ENCODE measurements at places on chromosomes 1 and 21. TPM values are rescaled to one million over a fixed set of nuclear protein-coding genes. Genes with fewer than 3 reads are reported as not detected.

The FMN2 gene
- polyA plus RNA-seq: 5.4 TPM

The HFM1 gene
- 5.0 TPM for polyA plus RNA-seq

GRCh38 chr21:21210552-21210951, 212.3 kb downstream of the NCAM2 start:
- DNase-seq: peak; percentile 2

DNA sequence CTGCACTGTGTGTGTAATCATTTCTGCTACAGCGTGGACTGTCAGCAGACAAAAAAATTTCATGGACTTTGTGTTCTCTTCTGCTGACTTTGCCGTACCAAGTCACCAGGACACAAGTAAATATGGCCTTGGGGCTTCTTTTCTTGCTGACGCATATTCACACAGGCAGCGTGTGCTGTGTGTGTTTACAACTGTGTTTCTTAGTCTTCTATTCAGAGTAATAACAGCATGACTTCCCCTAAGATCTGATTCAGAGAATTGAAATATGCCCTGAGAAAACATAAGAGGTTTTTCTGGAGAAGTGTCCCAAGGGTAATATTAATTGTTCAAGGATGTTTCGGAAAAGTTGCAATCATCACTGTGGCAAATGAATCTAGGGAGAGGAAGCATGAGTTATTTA, 47.1 kb upstream of the DYNLT5 start:
- no peak for DNase-seq

DNA sequence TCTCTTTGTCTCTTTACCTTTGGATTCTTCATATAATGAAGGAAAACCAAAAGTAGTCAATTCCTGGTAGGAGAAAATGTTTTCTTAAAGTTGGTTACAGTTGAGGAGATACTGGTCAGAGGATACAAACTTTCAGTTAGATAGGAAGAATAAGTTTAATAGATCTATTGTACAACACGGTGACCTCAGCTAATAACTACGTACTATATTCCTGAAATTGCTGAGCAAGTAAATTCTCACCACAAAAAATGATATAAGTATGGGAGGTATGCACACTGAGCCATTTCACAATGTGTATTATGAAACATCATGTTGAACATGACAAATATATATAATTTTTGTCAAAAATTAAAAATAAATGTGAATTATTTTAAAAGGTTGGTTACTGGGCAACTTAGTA, 20.4 kb downstream of the SSX2IP start:
- DNase-seq: no peak

DNA sequence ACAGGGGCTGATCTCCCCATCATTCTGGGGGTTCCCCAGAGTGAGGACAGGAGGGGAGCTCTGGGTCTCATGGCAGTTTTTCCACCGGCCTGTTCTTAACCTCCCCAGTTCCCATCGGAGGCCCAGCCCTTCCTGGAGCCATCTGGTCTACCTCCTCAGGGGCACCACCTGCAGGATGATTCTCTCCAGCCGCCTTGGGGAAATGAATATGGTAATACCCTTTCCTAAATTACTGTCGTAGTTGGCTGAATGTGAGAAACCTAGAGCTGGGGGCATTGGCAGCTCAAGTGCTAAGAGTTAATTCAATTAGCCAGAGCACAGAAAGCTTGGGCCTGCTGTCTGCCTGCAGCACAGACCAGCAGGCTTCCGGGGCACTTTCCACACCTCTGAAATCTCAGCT, 64.9 kb downstream of the TAS1R2 start:
- DNase-seq: no peak

The SPRR1B gene
- polyA plus RNA-seq: not detected

GRCh38 chr1:15575549-15576150, 9.2 kb downstream of the AGMAT start:
- no peak for DNase-seq

The SIPA1L2 gene
- polyA plus RNA-seq: 35.6 TPM

DNA sequence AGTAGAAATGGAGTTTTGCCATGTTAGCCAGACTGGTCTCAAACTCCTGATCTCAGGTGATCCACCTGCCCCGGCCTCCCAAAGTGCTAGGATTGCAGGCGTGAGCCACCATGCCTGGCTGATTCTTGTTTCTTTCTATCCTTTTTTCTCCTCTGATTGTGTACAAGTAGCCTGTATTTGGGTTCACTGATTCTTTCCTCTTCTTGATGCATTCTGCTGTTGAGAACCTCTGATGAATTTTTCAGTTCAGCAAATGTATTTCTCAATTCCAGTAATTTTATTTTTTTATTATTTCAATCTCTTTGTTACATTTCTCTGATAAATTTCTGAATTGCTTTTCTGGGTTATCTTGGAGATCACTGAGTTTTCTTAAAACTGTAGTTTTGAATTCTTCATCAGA, 58.8 kb downstream of the AXDND1 start:
- DNase-seq: no peak

The RGS1 gene
- 7.2 TPM for polyA plus RNA-seq

DNA sequence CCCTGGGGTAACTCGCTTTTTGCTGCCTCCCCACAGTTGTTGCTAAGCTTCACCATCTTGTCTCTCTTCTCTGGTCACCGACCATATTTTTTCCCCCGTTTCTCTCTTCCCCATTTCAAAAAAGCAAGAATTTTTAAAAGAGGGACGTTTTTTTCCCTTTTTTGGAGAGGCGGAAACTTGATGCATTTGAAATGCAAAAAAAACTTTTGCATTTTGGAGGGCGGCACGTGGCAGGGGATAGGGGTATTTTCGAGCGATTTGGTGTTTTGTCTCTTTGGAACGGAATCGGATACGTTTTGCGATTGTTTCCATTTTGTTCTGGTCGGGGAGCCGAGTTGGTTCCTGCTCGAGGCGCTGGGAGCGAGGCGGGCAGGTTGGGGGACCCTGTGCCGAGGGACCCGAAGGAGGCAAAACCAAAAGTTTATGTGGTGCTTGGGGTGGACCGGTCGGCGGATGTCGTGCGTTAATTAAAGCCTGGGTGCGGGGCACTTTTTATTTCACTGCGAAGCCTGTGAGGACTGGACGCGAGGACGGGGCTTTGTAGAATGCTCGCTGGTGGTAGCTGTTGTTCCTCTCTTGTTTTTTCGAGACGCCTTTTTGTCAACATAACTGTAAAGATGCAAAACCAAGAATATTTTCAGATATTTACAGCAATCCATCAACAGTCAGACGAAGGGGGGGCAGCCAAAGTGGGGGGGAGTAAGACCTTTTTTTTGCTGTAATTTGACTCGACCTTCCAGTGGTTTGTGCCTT, 884 bp downstream of the H3-3A start:
- DNase-seq: peak; percentile 51

DNA sequence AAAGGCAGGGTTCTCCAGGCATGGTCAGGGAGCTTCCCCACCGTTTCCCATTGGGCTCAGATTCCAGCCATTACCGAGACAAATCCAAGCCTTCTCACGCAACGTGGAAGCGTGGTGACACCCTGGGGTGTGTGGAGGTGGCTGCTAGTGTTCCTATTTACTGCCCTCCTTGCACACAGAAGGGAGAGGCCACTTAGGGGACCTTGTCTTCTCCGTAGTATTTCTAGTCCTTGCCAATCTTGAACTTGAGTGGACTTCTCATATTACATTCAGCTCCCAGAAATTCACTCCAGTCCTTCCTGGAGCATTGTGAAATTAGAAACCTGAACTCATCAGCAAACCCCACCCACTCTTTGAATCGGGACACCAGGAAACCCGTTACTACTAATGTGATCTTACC, 131.6 kb downstream of the AJAP1 start:
- no peak for DNase-seq

The LRRC3 gene
- polyA plus RNA-seq: 4.1 TPM

DNA sequence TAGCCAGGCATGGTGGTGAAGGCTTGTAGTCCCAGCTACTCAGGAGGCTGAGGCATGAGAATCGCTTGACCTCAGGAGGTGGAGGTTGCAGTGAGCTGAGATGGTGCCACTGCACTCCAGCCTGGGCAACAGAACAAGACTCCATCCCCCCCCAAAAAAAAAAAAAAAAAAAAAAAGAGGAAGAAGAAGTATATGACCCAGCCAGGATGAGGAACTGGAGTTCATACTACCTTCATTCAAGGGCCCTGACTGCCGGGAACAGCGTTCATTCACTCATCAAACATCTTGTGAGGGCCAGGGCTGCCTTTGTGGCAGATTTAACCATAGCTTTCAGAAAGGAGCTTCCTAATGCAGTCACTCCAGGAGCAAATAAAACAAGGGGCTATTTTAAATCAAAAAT, 127.6 kb downstream of the MRPS6 start:
- no peak for DNase-seq

The DCST1 gene
- polyA plus RNA-seq: 0.32 TPM

The ADAMTS5 gene
- polyA plus RNA-seq: 23.0 TPM

- DNase-seq: no peak
Measured at GRCh38 chr1:97366984-97367383, 553.9 kb downstream of the DPYD start.

DNA sequence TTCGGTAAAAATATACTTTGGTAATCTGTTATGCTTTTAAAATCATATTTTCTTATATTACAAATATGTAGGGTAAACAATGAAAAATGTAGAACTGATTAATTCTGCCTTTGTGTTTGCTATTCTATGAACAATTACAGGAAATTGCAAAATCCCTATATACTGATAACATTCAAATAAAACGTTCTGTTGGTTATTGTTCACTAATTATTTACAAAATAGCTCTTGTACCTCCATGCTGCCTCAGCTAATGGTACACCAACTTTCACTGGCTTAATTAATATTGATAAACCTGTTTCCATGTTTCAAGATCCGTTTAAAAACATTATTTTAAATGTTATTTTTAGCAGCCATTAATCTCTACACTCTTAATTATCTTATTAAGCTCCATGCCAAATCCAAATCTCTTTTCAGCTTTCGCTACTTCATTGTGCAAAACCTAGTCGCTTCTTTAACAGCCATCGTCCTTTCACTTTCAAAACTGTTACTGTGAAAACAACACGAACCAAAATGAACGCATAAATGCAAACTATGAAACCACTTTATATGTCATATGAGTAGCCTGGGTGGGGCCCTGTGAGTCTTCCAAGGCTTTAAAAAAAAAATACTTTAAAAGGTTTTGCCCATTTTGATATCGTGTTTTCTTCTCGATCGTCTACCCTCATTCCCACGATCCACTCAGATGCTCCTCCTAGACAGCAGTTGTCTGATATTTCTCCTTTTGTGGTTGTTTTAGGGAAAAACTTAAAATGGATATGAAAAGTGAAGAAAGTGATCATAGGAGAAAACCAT, 807.1 kb downstream of the USP25 start:
- no peak for DNase-seq

DNA sequence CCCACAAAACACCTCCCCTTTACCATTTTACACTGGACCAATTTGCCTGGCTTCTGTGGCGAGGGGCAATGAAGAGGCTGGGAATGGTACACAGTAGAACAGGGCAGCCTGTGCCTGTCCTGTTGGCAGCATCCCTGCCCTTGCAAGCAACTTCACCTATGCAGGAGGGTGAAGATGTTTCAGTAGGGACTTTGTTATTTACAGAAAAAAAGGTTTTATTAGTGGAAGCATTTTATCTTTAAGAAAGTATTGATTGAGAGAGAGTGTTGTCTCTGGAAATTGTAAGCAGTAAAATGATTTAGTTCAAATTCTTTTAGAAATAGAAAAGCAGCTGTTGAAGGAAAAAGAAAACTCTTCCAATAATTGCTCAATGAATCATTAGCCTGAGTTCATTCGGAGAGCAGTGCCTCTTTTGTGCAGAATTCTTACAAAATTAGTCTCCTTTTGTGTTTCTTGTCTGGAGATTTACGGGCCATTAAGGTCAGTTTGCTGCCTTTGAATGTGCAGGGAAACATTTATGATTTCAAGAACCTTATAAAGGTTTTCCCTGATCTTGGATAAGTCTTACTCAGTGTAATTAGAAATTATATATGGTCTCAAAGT, 49.1 kb downstream of the HHAT start:
- DNase-seq: no peak

GRCh38 chr1:43034195-43034658, 75.6 kb upstream of the SLC2A1 start:
- DNase-seq: no peak

The FAM151A gene
- 38.1 TPM for polyA plus RNA-seq

- DNase-seq: no peak
Measured at GRCh38 chr21:35507181-35507759, 458.2 kb upstream of the RUNX1 start.

GRCh38 chr1:44810101-44810761, 1.9 kb downstream of the BTBD19 start:
- DNase-seq: no peak

The PTGER3 gene
- 36.6 TPM for polyA plus RNA-seq

- DNase-seq: peak; percentile 40
Measured at GRCh38 chr21:33109574-33110339, 39.8 kb downstream of the OLIG1 start.

DNA sequence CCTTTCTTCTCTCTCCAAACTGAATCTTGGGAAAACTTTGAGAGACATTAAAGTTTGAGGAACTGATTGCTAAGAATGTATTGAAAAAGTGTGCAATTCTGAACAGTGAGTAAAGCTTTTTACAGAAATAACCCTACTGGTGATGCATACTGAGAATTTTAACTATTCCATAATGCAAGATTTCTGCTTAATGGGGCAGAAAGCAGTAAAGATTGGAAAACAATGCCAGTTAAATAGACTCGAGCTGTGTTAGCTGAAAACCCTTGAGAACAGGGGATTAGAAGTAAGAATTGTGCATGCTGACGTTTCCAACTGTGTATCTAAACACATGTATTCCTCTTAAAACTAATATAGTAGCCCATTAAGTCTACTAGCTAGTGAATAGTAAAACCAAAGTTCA, 1500.2 kb upstream of the PRMT6 start:
- no peak for DNase-seq

- no peak for DNase-seq
Measured at GRCh38 chr1:231279683-231280082, 38.7 kb downstream of the GNPAT start.

The TENT5C gene
- polyA plus RNA-seq: 5.2 TPM

The EDARADD gene
- polyA plus RNA-seq: 6.9 TPM

DNA sequence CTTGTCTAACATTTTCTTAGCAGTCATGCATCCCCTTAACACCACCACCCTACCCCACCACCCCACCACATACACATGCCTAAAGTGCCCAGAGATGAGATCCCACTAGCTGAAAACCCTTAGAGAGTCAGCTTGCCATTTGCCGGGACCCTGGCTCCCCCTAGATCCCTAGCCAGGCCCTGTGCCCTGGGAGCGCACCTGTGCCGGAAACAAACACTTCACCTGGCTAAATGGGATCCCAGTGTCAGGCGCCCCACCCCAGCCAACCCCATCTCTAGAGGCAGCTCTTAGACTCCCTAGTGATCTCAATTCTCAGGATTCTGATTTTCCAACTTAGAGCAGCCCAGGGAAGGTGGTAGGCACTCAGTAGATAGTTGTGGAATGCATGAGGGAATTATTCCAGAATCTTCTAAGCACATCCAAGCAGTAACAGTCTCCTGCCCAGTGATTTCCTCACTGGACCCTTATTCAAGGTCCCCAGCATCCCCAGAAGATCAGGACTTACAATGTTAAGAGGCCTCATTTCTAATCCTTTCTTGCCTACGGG, 105.2 kb downstream of the LAMC2 start:
- DNase-seq: no peak
